ENCODE measurements at places on chromosomes 4 and X.

DNA sequence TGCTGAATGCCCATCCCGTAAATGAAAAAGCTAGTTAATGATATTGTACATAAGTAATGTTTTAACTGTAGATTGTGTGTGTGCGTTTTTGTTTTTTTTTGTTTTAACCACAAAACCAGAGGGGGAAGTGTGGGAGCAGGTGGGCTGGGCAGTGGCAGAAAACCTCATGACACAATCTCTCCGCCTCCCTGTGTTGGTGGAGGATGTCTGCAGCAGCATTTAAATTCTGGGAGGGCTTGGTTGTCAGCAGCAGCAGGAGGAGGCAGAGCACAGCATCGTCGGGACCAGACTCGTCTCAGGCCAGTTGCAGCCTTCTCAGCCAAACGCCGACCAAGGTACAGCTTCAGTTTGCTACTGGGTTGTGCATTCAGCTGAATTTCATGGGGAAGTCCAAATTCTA, at the start of gene SPP1:
TSS of gene SPP1 (plus strand) at position 249 of the 400 bp plus-strand sequence. CDS start 1,182 bp downstream, outside the sequence.
- DNase-seq = peak; percentile 78

DNA sequence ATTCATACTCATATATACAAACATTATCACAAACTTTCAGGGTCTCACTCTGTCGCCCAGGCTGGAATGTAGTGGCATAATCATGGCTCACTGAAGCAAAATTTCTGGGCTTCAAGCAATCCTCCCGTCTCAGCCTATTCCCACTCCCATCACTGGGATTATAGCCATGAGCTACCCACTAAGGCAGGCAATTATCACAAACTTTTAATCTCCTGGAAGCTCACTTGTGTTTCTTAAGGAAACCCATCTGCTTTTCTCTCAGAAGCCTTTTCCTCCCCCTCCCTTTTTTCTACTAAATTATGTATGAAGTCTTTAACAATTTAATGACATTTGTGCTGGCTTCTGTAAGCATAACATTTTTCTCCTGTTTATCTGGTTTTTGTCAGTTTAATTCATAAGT, 170.5 kb downstream of the AREG start:
- DNase-seq = no peak

DNA sequence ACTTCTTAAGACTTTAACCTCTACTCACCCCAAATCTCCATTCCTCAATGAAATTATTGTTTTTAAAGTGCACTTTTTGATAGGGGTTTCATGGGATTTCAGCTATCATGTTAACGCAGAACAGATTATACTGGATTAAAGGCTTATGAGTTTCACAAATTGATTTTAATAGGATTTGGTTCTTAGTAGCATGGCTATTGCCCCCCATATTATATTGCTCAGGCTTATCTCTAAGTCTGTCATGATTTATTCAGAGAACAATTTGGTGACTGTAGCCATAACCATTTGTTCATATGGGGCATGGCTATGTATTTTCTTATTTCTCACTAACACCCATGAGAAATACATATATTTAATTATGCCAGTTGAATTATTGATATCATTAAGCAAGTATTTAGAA, 57.0 kb downstream of the MND1 start:
- no peak for DNase-seq

DNA sequence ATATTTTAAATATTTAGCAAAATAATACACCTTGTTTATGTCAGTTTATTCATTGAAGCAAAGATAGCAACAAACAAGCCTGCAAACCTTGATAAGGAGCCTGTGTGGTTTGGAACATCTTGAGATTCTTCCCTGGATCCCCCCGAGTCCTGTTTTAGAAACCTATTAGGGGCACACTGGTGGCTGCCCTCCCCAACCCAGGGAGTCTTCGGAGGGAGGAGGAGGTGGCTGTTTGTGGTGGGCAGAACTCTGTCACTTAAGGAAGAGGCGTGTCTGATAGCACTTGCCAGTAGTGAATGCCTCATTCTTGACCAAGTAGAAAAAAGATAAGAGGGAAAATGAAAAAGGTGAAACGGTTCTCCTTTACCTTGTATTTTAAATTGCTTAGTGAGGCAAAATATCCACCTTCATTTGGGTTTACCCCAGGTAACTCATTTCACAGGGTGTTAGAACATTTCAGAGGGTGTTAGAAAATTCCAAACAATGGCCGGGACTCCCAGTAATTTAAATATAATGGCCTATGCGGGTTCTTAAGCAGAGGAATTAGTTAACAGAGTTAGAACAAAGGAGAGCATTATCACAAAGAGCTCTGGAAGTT, 10.4 kb downstream of the KIT start:
- no peak for DNase-seq

GRCh38 chrX:46812445-46812844, 24.4 kb upstream of the RP2 start:
- no peak for DNase-seq

- no peak for DNase-seq
Observed at GRCh38 chr4:19366916-19367315, 884.8 kb upstream of the SLIT2 start.

DNA sequence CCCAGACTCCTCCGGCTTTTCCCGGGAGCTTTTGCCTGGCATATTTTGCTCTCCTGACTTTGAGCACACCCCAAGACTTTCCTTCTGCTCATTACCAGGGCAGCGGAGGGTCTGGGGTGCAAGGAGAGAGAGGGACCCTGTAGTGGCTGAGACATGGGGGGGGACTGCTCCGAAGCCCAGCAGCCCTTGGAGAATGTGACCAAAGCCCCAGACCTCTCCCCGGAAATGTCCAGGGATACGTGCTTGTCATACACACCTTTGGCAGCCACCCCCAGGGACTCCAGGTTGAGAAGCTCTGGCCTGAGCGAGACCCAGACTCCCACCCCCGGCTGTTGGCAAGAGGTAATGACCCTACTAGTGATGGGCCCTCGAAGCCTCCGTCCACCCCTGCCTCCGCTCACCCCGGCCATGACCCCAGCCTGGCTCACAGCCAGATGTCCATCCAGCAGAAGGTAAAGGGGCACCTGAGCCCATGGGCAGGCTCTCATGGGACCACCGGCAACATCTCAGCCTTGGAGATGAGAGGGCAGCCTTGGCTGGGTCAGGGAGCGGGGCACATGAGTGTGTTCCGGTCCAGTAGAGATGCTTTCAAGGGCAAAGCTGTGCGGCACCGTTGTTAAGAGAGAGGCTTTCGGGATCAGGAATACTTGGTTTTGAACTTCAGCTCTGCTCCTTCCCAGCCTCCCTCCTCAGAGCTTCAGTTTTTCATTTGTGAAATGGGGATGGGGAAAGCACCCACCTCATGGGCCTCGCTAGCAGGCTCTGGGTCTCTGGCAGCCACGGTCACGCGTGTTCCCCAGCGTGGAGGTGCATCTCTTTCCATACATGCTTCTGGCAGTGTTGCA, 2.0 kb downstream of the PSAPL1 start:
- no peak for DNase-seq

DNA sequence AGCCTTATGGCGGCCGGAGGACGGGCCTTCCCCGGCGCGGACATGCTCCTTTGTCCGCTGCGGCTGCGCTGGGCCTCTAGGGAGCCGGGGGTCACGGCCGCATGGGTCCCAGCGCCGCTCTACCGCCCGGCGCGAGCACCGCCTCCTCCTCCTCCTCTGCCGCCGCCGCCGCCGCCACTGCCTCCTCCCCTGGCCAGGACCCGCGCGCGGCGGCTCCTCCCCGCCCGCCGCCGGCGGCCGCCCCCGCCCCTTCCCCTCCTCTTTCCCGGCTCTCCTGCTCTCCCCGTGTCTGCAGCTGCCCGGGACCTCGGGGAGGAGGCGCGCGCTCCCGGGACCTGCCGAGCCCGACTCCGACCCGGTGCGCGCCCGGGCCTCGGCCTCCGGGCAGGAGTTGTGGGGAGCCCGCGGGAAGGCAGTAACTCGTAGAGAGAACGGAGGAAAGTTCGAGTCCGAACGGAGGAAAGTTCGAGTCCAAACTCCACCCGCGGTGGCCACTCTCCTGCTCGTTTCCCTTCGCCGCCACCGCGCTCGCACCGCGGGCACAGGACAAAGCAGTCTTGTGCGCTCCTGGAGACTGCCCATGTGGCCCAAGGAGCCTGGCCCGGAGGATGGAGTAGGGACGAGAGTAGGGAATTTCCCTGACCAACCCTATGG, at the start of gene ADGRA3:
TSS of gene ADGRA3 (minus strand) at position 179 of the 654 bp plus-strand sequence. CDS start 282 bp downstream, outside the sequence.
- no peak for DNase-seq

GRCh38 chr4:170226288-170226687, 136.5 kb upstream of the AADAT start:
- no peak for DNase-seq

DNA sequence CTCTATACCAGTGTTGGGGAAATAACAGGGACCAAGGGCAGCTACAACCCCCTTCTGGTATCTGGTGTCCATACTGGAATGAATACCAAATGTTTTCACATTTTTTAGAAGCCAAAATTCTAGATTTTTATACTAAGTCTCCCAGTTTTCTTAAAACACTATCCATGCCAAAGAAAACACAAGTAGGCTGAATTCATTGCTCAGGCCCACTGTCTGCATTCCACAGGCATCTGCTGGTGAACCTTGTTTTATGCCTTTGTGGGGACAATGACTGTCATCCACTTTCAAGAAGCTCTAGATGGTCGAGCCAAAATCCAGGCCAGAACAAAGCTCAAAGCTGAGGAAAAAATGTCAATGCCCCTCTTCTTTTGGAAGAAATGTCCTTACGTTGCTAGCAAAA, 213.4 kb upstream of the RASGEF1B start:
- DNase-seq = no peak

All from hippocampal formation (tissue), 2 donors.